ENCODE measurements at places on chromosomes 5 and 9.

DNA sequence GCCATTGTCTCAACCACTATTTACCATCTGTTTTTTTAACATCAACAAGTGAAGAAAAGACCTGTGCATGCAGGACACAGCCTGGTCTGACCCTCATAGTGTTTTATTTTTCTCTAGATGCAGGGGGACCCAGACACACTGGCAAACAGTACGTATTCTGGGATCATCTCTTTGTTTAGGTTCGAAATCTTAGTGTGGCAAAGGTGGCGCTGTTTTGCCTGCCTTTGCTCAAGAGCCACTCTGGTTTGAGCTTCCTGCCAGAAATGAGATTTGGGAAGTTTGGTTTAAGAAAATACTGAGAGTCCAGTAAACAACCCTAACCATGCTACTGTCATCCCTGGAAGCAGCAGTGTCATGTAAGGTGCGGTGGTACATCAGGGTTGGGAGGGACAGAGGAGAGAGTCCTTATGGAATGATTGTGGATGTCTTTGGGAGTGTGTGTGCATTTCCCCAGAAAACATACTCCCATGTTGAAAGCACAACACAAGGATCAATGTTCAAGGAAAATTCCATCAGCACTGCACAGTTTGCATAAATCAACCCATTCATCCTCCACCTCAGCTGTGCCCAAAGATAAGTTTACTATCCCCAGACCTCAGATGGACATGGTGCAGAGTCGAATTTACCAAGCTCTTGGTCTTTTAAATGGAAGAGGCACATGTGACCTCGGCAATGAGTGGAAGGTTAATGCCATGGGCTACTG lies 34.0 kb upstream of the FLT4 start:
- no peak for DNase-seq

- DNase-seq = peak; percentile 71
These were observed at the start of gene CDC20B for GRCh38 chr5:55172937-55173686. CDC20B (minus strand) TSS chr5:55173177; CDS start chr5:55173000, 177 bp downstream.

DNA sequence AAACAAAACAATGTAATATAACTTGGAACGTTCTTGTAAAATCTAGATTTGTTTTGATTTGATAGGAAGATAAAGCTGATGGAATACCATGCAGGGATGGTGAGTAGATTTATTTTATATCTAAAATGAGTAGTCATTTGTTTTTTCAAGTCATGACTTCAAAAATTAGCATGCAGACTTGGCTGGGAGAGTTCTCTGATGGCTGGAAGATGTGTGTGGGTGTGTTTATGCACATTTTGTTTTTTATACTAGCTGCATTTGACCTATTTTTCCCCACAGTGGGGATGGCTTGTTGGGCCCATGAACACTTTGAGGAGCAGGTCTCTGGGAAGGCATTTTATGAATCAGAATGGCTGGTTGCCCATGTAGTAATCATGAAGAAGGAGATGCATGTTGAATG lies 109.2 kb downstream of the MTRR start:
- no peak for DNase-seq

DNA sequence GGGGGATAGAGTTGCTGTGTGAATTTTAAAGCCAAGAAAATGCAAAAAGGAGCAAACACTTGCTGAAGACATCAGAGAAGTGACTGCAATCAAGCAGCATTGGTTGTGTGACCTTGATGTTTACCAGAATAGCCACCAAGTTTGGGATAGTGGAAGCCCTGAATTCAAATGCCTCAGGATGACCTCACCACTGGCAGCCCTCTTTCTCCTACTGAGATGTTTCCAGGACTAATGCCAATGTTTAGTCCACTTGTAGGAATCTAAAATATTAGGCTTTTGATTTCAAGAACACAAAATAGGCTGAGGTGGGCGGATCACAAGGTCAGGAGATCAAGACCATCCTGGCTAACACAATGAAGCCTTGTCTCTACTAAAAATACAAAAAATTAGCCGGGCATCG lies 112.2 kb upstream of the NUDT12 start:
- no peak for DNase-seq

DNA sequence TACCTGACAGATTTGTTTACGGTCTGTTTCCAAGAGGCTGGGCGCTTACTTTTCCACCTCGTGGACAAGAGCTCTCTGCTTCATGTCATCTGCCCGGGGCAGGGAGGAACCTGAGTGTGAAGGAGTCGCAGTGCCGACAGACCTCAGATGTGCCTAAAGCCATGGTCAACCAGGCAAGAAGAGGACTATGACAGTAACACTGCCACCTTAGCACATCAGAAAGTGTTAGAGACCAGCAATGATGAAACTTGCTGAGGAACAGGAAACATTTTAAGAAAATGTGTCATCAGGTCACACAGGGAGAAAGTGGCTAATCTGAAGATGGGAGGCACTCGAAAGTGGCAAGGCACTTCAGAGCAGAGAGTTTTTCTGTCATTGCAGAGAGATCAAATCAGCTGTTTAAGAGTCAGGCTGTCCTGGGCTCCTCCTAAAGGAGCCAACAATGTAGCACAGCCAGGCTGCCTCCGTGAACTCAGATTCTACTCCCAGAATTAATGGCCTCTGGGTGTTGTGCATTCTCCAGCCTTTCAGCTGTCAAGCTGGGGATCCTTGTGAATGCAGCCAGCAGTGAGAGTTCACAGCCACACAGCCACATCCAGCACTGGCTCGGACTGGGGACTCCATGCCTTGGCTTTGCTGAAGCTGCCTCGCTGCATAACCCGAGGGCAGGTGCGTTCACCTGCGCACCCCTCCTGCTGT lies 94.6 kb downstream of the RAPGEF1 start:
- no peak for DNase-seq
